ENCODE measurements at places on chromosomes 12 and 14.
A peak's percentile ranks its signal among the peaks of the same experiment; 100 is the strongest.

DNA sequence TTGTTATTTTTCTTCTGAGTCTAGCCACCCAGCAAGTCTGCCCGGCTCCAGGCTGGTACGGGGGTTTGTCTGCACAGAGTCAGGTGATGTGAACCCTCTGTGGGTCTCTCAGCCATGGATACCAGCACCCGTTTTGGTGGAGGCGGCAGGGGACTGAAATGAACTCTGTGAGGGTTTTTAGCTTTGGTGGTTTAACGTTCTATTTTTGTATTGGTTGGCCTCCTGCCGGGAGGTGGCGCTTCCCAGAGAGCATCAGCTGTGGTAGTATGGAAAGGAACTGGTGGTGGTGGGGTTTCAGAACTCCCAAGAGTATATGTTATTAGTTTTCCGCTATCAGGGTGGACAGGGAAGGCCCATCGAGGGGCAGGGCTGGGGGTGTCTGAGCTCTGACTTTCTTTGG is 5.3 kb upstream of the SERPINA4 start:
- no peak for DNase-seq

DNA sequence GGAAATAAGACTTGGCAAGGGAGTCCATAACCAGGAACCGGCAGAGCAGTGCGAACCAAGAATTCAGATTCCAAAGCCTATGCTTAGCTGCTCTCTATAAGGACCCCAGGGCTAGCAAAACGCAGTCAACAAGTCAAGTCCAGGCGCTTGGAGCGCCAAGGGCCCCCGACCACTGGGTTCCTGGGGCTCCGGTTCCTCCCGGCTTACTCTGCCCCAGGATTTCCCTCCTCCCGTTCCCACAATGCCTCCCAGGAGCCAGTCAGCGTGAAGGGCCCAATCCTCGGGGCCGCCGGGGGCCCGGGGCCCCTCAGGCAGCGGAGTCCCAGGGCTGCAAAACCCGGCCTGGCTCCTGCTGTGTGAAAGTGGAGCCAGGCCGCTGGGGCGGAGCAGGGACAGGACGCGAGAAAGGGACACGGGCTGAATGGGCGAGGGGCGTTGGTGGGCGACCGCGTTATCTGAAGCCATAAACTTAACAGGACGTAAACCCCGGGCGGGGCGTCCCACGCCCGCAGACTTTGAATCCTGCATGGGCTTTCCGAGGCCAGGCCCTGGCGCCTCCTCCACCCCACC is 1.5 kb downstream of the KRT8 start:
- DNase-seq: peak; percentile 86

- no peak for DNase-seq
Observed at GRCh38 chr14:24677956-24678355, 44.0 kb upstream of the GZMB start.

DNA sequence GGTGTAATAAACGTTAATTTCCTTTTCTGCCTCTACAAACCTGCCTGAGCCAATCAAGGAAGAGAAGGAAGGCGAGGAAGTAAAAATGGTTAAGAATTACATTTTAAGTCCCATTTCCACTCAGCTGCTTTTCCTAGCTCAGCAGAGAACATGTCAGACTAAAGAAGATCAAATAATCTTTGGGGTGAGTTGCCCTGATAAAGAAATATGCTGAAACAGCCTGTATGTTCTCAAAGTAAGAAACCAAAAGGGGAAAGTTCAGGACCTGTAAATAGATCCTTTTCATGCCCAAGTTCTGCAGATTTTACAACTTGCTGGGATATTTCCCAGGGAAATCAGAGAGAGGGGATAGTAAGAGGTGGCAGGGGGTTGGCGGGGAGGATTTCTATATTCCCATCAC is 55.5 kb downstream of the PHLDA1 start:
- no peak for DNase-seq

DNA sequence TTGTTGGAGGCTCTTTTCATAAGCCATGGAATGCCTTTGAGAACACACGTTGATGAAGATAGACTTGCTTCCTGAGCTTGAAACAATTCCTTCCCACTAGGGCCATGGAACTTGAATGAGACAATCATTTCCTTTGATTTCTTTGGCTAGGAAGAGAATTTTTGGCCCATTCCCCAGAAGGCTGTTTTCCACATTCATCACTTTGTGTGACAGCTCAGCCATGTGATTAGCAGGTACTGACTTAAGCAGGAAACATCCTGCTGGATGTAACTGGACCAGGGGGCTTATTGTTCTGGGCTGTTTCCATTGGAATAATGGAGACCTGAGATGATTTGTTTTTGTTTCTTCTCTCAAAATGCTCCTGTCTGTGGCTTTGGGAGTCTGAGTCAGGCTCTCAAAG is 469.8 kb upstream of the SEL1L start:
- DNase-seq: no peak

DNA sequence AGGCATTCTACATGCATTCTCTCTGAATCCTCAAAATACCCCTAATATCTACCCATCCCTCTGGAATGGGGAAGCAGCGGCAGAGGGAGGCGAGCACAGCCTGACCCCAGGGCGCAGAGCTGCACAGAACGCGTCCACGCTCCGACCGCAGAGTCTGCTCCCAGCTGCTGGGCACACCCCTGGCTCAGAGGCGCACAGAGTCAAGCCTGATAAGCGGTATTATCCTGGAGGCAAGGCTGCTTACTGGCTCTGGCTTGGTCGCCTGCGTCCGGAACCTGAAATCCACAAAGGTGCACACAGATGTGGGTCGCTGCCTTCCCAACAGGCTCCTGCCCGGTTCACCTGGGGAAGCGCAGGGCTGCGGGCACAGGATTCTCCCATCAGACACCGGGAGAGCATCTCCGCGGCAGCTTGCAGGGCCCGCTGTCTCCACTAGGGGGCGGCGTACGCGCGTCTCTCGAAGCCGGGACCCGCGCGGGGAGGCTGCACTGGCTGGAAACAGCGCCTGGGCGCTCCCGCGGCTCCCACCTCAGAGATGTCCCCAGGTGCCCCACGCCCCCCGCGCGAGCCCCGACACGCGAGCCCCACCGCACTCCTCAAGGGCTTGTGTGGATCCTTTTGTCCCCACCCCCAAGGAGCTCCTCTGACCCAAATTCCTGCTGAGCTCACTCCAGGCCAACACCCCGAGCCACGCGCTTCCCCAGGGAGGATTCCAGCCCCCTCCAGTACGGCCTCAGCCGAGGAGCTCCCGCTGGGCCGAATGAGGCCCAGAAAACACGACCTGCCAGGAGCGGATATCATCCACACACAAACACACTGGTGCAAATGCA is 120.1 kb upstream of the FZD10 start:
- DNase-seq: no peak

DNA sequence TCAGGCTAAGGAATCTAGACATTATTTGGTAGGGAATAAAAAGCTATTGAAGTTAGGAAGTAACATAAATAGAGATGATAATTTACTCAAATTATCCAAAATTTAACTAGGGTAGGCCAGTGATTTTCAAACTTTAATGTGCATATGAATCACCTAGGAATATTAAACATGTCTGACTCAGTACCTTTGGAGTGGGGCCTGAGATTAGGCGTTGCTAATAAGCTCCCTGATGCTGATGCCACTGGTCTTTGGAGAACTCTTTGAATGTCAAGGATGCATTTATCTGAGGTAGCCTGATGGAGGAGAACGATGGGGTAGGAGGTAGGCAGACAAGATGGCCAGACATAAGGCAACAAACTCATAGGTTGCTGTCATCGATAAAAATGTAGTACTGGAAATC is 33.2 kb downstream of the EFCAB11 start:
- DNase-seq: no peak

DNA sequence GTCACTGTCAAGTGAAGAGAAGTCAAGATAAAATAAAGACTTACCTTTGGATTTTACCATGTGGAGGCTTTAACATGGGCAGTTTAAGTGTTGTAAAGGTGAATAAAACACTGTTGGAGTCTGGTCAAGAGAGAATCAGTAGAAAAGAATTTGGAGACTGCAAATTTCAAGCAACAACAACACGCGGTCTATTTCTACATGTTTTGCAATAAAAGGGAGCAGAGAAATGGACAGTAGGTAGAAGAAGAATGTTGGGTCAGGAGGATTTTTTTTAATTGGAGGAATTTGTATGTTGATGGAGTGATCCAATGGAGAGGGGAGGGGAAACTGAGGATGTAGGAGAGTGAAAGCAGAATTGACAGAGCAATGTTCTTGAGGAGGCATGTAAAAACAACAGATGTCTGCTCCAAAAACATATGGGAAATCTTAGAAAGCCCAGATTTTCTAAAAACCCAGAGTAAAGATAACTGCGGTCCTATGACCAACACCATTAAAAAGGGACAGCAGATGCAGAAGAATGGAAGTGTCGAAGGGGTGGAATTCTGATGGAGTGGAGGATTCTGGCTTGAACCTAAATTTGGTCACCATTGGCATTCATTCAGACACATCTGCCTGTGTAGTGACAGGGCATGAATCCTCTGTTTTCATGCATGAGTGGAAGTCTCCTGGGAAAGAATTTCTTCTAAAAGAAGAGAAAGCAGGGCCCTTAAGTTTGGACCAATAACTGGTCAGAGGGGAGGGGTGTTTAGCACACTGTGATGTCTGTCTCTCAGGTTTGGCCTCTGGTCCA is 68.0 kb upstream of the OSBPL8 start:
- no peak for DNase-seq

- no peak for DNase-seq
Observed at GRCh38 chr12:28782812-28783211, 366.3 kb upstream of the FAR2 start.

- DNase-seq: no peak
Observed at GRCh38 chr12:88893801-88894200, 313.5 kb upstream of the KITLG start.

- DNase-seq: no peak
Observed at GRCh38 chr12:103875666-103876065, 34.6 kb upstream of the NT5DC3 start.

GRCh38 chr12:4434706-4435425 is 10.7 kb downstream of the FGF6 start:
- DNase-seq: no peak

DNA sequence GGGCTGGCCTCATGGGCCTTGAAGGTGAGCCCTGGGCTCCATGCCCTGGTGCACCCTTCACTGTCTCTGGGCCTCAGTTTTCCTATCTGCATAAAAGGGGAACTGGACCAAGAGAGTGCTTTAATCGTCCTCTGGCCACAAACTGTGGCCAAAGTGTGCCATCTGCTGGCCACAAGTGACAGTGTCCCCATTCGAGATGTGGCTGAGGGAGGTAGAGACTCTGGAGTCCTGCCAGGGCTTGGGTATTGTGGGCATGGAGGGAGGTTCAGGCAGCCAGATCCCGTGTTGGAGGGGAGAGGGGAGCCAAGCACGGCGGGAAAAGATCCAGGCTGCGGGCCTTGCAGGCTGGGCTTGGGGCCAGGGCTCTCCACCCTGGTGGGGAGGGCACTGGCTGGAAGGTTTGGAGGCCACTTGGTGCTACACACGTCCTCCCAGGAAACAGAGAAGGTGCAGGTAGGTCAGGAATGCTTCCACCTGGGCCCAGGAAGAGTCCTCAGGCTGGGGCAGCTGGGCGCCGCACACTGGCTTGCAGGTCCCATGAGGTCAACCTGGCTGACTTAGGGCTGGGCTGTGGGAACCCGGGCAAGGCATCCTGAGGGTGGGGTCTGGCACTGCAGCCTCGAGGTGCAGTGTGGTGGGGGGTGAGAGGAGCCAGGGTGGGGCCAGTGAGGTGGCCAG is 7.3 kb upstream of the KIF26A start:
- DNase-seq: no peak
